Thoracic aorta (tissue), 2 donors: ENCODE measurements at places on chromosomes 2 and 18. TPM values are rescaled to one million over a fixed set of nuclear protein-coding genes. Genes with fewer than 3 reads are reported as not detected.

GRCh38 chr2:103235283-103235682, 473.5 kb downstream of the TMEM182 start:
- no peak for DNase-seq

GRCh38 chr18:7609617-7610016, 42.5 kb downstream of the PTPRM start:
- no peak for DNase-seq

- no peak for DNase-seq
Measured at GRCh38 chr2:107132070-107132469, 246.1 kb upstream of the ST6GAL2 start.

DNA sequence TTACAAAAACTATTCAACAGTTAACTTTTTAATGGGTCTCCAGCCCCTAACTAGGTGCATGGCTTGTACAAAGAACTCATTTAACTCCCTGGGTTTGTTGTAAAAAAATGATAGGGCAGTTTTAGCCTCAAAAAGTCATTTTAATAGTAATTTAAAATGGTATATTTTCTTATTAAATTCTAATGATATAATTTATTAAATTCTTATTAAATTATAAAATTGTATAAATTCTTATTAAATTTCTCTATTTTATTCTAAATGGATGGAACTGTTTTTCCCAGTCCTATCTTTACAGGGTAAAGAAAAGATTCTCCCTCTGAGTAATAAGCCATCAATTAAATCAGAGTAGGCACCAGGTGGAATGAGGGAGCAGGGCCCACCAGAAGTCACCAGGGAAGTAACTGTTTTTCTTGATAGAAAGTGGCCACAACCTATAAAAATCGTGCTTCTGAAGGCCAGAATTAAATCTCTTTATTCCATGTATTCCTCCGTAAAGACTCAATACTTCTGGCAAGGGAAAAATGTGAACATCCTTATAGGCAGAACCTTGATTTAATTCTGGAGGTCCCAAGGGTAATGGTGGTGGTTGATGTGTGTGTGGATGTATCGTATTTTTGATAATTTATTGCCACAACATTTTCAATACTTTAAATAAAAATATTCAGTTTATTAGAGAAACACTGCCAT, 814 bp downstream of the FKBP7 start:
- DNase-seq: no peak

- DNase-seq: no peak
Measured at GRCh38 chr2:38079116-38080052, 3.4 kb upstream of the CYP1B1 start.

DNA sequence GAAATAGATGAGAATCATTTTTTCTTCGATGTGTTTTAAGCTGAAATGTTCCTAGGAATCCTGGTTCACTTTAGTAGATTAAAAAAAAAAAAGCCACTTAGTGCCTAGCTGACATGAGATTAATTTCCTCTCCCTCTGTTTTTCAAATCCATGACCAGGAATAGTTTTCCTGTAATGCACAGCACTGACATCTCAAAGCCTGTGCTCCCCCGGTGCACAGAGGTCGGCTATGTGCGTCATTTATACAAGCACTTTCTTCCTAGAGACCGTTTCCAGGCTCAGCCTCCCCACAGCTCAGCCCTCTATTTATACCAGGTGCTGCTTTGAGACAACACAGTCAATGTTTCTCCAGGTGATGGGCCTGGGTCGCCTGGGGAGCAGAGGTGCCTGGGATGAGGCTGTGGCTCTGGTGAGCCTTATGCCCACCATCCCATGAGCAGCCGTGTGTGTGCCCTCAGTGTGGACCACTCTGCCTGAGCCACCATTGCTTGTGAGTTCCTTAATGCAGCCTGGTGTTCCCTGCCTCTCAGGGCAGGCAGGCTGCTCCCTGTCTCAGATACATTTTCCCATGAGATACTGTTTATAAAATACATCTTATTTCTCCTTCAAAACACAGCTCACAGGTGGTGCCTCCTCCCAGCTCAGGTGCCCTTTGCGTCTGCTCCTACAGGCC, 515.7 kb upstream of the HS6ST1 start:
- DNase-seq: no peak

- DNase-seq: no peak
Measured at GRCh38 chr2:206561962-206562361, 80.3 kb upstream of the FAM237A start.

- no peak for DNase-seq
Measured at GRCh38 chr2:25615920-25616319, 57.5 kb downstream of the DTNB start.

- DNase-seq: no peak
Measured at GRCh38 chr2:109195193-109196045, 66.4 kb downstream of the SH3RF3 start.

DNA sequence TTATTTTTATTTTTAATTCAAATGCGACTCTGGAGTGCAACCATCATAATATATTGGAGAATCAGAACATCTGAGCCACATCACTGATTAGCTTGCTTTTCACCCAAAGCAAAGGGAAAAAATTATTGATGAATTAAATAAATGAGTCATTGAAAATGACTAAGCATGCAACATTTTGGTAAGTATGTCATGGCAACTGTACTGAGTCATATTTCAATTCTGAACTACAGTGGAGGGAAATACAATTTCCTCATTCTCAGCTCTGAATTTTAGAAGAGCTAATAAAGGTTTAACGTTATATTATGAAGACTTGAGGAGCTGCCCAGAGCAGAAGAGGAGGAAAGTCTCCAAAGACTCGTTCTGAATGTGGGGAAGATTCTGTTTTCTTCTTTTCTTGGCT, 89.6 kb upstream of the CCDC68 start:
- DNase-seq: no peak

GRCh38 chr2:136055929-136056688, 61.8 kb downstream of the CXCR4 start:
- no peak for DNase-seq

DNA sequence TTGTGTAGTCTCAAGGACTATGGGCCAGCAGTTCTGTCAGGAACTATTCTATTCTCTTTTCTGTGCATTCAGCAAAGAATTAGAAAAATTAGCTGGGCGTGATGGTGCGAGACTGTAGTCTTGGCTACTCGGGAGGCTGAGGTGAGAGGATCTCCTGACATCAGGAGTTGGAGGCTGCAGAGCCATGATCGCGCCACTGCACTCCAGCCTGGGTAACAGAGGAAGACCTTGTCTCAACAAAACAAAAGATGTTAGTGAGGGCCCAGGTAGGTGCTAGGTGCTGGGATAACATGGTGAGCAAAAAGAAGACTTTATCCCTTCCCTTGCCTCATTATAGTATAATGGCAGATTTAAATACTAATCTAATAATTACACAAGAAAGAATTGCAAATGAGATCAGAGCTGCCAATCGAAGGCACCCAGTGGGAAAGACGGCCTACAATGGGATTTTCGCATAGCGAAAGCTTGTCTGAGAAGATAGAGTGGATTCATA, 447 bp upstream of the MRPL19 start:
- DNase-seq: no peak

- no peak for DNase-seq
Measured at GRCh38 chr2:213248637-213249036, 35.6 kb upstream of the SPAG16 start.

DNA sequence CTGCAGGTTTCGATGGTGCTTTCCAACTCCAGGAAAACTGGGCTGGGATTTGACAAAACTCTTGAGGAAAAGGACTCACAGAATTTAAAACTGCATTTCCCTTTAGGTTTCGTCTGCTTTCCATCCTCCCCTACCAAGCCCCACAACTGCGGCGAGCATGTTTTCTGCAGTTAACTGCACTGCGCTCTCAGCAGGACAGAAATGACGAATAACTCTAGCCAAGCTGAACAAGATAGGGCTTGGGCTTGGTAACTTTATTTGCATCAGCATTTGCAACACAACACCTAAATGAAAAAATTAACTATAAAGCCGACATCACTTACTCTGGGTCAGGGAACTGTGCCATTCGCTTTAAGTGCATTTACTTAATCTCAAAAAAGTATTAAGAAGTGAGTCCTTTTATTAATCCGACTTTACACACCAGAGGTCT, 669 bp upstream of the PIKFYVE start:
- no peak for DNase-seq

DNA sequence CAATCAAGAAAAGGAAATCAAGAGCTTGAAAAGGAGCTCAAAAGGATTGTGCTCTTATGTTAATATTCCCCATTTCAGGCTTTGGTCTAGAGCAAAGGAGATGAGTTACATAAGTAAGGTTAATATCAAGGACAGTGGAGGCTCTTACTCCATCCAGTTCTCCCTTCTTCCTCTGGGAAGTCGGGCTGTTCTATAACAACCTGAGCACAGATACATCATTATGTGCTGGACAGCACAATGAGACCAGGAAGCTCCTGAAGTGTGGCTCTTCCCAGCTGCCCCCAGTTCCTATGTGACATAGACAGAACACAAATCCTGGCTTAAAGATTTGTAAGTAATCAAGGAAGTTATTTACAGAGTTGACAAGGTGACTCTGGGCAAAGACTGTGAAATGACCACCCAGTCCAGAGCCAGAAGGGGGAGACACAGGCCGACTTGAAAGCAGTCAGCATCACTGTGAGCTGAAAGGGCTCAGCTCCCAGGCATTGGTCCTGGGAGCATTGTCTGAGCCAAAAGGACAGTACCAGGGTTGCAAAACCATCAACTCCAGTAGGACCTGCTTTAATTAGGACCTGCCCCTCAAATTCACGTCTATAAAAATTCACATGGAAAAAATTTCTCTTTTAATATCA, 917.6 kb upstream of the ACVR2A start:
- no peak for DNase-seq

DNA sequence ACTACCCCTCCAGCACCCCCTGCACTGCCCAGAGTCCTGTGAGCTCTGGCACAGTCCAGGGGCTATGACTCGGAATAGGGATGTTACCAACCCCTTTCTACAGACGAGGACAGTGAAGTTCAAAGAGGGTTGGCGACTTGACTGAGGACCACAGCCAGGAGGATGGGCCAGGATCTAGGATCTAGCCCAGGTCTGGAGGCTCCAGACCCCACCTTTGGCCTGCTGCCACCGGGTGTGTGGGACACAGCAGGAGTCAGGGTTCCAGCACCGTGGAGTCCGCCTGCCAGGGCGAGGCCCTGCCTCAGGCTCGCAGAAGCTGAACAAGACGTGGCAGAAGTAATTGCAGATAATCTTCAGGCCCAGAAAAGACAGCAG, 37.9 kb upstream of the GPC1 start:
- no peak for DNase-seq

DNA sequence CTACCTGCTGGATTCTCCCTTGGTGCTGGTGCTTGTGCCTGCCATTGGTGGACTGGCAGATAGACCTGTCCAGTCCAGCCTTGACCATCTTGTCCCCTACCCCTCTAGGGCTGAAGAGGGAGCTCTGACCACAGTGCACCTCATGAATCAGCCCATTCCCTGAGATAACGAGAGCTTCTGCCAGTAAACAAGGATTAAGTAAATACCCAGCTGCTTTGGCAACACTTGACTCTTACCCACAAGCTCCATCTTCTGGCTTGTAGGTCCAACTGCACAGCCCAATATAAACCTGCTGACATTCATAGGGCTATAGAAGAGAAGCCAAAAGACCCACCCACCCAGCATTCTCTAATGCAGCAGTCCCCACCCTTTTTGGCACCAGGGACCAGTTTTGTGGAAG, 186.4 kb downstream of the PIK3C3 start:
- no peak for DNase-seq

DNA sequence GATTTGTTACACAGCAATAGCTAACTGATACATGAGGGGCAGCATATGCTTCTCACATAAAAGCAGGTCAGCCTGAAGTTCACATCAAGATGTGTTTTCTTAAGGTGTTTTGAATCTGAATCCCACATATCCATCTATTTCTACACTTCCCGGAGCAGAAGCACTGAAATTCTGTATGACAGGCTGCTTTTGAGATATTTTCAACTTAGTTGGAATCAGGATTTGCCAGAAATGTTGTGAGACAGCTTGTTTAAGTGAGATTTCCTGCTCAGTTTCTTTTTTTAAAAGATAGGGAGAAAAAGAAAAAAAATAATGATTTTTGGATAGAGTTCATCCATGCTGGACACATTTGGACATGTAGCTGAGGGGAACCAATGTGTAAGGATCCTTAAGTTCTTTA, 501.5 kb upstream of the CELF4 start:
- DNase-seq: no peak

DNA sequence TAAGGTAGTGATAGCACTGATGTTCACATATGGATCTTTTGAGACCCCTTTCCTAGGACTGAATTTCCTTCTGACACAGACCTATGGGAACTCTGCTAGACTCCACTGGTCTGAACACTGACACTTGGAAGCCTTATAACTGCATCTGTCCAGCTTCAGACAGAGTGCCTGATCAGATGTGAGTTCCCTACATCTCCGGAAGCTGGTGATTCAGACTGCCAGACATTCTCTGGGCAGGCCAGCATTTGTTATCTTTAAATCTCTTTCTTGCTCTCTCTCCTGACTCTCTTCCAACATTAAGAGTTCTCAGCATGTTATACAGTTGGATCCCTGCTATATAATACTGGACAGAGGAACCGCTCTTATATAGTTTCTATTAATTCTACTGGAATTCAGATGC, 408.5 kb downstream of the ZEB2 start:
- DNase-seq: no peak

ACYP2 gene
- 15.5 TPM for total RNA-seq

MARCO gene
- 13.7 TPM for total RNA-seq

KLHL41 gene
- 0.28 TPM for total RNA-seq

TACR1 gene
- 6.0 TPM for total RNA-seq

POTEF gene
- total RNA-seq: not detected

TMEM178A gene
- 5.4 TPM for total RNA-seq
